ENCODE measurements at places on chromosomes 2 and 18.

DNA sequence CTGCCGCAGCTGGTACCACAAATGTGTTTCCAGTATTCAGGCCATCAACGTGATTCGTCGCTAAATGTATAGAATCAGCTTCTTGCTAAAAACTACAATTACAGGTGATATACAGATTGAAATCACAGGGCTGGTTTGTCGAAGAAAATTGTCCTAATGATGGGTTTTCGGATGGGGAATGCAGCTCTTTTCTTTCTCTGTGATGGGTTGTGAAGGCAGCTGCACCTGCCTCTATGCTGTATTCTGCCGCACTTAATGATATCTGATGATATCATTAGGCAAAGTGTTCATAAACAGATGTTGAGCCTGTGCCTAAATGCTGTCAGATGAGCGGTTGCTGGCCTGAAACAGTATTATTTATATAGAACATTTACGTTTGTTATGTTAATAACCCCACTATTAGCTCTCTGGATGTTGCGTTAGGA, 218.1 kb downstream of the ARHGAP15 start:
- DNase-seq = no peak

DNA sequence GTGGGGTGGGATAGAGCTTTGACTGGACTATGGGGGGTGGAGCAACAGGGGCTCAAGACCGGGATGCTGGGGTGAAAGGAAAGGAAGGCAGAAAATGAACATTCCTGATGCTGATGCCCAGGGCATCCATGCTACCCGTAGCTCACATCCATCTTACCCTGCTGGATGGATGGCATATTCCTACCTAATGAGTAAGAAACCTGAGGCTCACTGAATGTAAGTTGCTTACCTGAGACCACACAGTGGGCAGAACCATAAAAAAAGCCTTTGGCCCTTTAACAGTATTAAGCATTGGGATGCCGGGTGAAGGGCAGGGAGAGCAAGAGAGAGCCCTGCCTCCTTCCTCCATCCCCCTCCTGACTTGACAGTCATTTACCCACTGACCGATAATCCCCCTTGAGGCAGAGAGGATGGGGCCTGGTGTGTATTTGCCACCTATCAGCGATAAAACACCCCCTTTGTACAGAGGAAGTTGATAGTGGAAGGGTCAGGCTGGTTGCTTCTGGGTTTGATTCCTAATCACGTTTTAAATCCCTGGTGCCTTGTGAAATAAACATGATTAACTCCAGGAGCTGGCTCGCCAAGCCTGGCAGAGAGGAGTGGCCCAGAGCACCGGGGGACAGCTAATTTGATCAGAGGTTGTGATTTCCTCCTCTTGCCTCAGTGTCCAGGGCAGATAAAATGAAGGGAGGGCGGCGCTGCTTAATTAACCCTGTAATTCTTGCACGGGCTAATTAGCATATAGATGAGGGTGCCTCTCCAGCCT, 105.9 kb upstream of the HS6ST1 start:
- DNase-seq = no peak

- no peak for DNase-seq
Measured at GRCh38 chr18:11663439-11664029, 25.5 kb upstream of the GNAL start.

GRCh38 chr2:240919161-240919781, 13.1 kb downstream of the CROCC2 start:
- DNase-seq = no peak

DNA sequence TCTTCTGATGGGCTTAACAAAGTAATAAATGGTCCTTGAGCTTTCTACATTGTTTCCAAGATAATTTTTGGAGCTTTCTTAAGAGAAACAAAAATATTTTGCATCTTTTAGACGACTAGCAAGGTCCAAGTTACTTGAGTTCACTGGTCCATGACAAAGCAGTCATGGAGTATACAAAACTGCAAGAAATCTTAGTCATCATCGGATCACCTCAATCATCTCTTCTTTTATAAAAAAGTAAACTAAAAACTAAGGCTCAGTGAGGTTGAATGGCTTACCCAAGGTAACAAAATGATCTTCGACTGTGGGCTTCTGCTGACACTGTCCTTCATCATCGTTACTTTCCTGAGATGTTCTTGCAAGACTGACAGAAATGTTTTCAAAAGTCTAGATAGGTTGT, 11.9 kb downstream of the FIGN start:
- DNase-seq = no peak

DNA sequence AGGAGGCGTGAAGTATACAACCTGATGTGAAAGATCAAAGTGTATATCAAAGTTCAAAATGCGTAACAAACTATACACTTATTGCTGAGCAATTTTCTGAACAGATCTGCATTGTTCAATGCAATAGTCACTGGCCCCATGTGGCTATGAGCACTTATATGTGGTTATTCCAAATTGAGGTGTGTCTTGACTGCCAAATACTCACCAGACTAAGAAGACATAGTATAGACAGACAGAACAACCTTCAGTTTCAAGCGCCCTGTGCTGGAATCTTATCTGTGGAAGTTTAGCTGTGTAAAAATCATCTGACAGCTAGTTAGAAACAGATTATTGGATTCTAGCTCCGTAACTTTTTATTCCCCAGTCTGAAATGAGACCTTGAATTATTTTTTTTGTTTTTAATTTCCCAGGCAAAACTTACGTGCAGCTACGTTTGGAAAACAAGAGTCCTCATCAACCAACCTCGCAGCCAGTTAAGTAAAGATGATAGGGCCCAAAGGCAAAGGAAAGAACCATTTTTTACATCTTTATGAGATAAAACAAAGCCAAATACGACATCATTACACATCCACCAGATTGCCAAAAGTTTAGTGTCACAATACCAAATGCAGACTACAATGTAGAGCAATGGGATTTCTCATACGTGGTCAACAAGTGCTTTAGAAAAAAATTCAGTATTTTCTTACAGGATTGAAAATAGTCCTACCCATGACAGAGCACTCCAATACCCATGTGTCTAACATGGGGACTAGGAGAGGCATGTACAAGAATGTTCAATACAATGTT, 37.2 kb downstream of the MBOAT2 start:
- DNase-seq = no peak

DNA sequence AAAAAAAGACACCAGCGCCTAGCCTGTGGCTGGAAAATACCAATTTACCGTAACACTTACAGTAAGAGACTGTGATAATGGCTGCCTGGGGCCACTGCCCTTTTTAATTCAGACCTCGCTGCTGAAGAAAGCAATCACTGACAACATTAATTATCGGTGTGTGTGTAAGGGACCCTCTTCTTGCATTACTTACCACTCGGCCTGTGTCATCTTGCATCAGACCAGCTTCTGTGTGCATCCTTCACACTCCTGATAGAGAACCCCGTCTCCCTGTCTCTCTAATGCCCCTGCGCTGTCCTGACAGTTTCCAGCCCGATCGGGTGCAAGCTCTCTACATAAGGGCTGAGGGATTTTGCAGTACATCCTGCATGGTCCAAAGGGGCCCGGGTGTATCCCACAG, 124.4 kb downstream of the ZNF516 start:
- DNase-seq = no peak

DNA sequence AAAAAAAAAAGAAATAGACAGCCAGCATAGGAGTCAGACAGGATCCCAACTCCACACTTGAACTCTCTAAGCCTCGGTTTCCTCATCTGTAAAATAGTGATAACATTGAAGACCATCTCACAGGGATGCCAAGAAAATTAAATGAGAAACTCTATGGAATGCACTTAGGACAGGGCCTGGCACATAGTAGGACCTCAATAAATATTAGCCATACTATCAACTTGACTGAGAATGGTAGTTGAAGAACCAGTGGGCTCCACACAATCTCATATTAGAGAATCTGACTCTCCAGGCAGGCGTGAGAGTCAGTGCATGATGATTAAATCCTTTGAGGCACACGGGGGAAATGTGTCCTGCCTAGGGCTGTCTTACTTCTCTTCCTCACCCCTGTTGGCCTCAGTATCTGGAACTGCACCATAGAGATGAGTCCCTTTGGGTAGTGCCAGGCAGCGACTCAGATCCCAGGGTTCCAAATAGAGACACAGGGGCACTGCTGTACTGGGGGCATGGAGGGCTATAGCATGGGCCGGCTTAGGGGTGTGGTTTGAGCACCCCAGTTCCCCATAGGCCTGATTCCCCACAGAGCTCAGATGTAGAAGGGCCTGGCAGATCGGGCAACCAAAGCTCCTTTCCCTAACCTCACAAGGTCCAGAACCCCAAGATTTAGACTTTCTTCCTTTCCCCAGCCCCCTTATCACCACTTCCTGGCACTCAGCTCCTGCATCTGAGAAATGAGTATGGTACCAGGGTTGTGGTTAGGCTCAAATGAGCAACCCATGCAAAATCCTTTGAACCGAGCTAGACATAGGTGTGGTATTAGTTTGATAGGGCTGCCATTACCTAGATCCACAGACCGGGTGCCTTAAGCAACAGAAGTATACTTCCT, 51.3 kb upstream of the CAB39 start:
- no peak for DNase-seq

DNA sequence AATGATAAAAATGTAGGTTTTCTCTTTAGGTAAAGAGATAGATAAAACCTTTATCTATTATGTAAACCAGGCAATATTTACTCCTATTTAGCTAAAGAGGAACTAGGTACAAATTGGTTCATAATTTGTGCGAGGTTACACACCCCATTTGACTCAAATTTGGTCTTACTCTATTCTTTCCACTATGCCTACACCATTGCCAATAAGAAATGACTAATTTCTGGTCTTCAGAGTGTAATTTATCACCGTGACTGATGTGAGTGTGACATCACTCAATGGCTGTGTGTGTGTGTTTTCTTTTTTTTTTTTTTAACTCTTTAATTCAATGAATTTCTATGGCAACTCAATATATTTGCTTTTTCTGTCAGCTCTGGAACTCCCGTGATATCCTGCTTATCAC, 955.8 kb downstream of the TDRD15 start:
- no peak for DNase-seq

GRCh38 chr18:5500158-5500939, 43.4 kb downstream of the EPB41L3 start:
- no peak for DNase-seq

DNA sequence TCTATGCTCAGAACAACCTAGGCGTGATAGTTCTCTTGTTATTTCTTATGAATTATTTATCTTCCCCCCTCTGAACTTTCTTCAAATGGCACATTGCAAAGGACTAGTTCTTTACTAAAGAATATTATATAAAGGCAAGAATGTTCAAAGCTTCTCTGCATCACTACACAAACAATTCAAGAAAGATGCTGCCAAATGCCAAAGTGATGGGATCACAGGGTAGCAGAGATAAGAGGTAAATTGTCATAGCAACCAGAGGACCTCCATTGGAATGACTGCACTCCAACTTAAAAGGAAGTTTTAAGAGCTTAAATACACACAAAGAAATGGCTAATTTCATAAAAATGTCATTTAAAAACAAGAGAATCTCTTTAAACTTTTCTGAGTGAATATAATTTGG, 72.8 kb downstream of the AQP4 start:
- no peak for DNase-seq

- no peak for DNase-seq
Measured at GRCh38 chr2:197356136-197356535, 45.6 kb upstream of the ANKRD44 start.

DNA sequence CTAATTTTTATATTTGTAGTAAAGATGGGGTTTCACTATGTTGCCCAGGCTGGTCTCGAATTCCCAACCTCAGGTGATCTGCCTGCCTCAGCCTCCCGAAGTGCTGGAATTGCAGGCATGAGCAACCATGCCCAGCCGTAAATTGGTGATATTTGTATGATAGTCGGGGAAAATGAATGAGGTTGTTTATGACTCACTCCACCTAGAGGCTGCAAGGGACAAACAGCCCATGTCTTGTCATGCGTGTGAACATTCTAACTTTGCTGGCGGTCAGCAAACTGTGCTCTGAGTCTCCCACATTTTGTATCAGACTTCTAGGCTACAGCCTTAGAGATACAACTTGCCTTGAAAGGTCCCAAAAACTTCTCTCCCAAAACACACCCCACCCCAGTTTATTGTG, 133.5 kb upstream of the DTNA start:
- DNase-seq = no peak

- DNase-seq = no peak
Measured at GRCh38 chr2:43851011-43851980, 12.5 kb downstream of the ABCG8 start.

DNA sequence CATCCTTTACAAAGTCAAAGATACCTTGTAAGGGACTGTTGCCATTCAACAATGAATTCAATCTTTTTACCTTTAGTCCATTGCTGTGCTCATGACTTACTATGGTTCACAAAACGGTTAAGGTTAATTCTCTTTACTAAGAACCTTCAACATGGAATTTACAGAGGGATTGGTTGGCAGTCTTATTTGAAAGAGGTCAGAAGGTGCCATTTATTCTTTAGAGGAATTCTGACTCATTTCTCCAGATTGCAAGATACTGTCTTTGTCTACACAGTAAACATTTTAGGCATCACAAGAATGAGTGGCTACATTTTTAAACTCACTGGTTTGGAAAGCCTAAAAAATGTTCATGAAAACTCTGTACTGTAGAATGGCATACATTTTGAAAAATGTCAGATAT, 17.4 kb downstream of the KCNH7 start:
- no peak for DNase-seq

DNA sequence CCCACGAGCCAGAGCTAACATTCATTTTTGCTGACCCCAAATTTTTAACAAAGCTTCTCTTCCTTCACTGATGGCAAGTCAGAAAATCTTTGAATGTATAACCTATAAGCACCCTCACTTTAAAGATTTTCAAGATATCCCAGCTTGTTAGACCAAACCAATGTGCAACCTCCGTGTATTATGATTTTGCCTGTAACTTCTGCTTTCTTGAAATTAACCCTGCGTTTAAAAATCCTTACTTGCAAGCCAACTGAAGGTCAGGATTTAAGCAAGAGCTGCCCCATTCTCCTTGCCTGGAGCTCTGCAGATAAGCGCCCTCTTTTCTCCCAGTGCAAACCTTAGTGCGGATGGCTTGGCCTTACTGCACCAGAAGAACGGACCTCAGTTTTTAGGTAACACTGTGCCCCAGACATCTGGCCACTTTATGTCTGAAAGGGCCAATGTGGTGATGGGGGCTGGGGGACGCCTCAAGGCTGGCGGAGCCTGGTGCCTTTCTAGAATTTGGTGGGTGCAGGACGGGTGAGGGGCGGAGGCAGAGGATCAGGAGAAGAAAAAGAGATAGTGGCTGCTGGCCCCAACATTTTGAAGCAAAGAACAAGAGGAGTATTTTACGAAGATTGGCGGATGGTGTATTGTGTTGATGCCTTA, 805 bp upstream of the TNFRSF11A start:
- DNase-seq = no peak

- no peak for DNase-seq
Measured at GRCh38 chr2:74429487-74430451, 8.2 kb downstream of the WDR54 start.

GRCh38 chr2:155223781-155224406, 525.4 kb downstream of the KCNJ3 start:
- no peak for DNase-seq

- no peak for DNase-seq
Measured at GRCh38 chr2:236973343-236973980, 112.2 kb upstream of the COPS8 start.

DNA sequence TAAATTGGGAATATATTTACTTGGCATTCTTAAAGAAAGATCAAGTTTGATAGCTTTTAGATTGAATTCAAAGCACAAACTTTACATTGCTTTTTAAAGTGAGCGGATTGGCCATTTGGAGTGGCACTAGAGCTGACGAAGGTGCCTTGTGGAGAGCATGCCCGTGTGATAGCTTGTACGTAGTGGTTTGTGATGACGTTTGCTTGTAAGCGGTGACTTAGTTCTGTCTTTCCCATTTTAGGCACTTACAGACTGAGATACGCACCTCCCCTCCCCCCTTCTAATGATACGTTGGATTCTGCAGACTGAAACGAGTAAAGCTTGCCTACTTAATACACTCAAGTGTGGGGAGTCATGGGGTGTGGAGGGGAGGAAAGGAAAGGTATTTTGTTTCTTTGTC, 53.4 kb downstream of the ZCCHC2 start:
- DNase-seq = no peak
